ENCODE measurements at places on chromosomes 4 and X. TPM values are rescaled to one million over a fixed set of nuclear protein-coding genes. Genes with fewer than 3 reads are reported as not detected.

Gene XAGE2
- 0.27 TPM for total RNA-seq

Gene PABPC1L2B
- 0.04 TPM for total RNA-seq

Gene FAM236B
- not detected for total RNA-seq

Gene OPRPN
- total RNA-seq, result not detected

Gene MSANTD1
- total RNA-seq, result 0.89 TPM

Gene PAGE1
- total RNA-seq, result not detected

Gene VEGFC
- 5.1 TPM for total RNA-seq

Gene DKK2
- 45.0 TPM for total RNA-seq

Gene AIMP1
- 37.3 TPM for total RNA-seq

Gene SLC2A9
- 2.4 TPM for total RNA-seq

Gene CORIN
- total RNA-seq, result 1.0 TPM
